Kasumi-1 (cell line): ENCODE measurements at places on chromosomes 5 and 9.

- no peak for DNase-seq
These were observed 105.5 kb upstream of the PDE4D start for GRCh38 chr5:59999056-59999455.

DNA sequence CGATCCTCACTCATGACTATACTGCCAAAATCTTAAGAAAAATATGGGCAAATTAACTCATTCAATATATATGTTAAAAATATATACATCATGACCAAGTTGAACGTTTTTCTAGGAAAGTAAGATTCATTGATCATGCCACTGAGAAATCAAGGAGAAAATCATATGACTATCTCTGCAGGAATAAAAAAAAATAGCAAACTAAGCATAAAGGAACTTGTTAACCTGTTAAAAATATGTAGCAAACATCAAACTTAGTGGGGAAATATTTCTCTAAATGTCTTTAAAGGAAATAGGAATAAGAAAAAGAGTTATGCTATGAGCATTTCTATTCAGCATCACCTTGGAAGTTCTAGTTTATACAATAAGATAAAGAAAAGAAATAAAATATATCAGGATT, 302.4 kb downstream of the GLIS3 start:
- DNase-seq = no peak

- no peak for DNase-seq
These were observed 289.6 kb downstream of the SEC61B start for GRCh38 chr9:99511723-99512122.

- DNase-seq = no peak
These were observed 363.4 kb upstream of the SLC30A5 start for GRCh38 chr5:68730220-68730978.

- no peak for DNase-seq
These were observed 118.2 kb downstream of the ADAMTS6 start for GRCh38 chr5:65363499-65363898.

DNA sequence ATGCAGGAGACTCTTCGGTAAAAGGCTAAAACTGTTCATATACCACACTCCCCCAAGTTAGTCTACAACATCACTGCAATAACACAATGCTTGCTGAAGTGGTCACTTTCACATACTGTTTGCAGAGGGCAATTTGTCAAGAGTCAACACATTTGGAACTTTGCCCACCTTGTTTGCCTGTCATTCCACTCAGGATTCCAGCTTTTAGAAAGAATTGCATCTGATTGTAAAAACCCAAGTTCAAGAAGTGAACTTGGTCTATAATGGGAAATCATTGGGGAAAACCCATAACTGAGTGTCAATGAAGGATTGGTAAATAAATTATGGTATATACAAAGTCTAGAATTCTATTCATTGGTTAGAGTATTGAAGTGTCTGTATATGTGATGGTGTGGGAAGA, 120.5 kb downstream of the GADD45G start:
- DNase-seq = no peak

DNA sequence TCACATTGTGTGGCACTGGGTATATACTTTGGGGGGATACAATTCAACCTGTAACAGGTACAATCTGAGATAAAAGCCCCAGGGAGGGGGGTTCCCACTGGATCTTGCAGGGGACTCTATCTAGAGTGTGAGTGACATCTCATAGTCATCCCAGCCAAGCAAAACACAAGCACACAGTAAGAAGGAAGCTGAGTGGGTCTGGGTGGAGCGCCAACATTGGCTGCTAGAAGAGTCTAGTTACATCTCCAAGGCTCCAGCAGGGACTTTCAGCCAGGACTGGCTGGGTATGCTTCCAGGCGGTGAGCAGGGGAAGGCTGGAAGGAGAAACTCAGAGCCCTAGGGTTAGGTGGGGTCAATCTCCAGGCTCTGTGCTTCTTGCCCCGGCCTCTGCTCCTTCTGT, 53.0 kb downstream of the IL31RA start:
- DNase-seq = no peak

DNA sequence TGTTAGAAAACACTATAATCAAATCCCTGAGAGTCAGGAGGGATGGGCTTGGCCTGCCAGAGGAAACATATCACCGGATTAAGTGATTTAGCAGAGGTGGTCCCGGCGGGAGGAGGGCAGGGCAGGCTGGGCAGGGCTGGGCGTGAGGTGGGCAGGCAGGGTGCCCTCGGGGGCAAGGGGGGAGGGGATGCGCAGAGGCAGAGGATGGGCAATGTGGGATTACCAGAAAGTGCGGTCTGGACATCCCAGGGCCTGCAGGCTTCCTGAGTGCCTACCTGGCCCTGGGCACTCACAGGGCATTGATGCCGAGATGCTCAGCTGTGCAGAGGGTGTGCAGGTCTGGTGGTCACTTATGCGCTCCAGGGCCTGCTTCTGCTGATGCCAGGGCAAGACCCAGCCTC, 115.2 kb downstream of the ADAMTS2 start:
- DNase-seq = no peak

- DNase-seq = no peak
These were observed 113.6 kb upstream of the CD180 start for GRCh38 chr5:67310169-67310568.

DNA sequence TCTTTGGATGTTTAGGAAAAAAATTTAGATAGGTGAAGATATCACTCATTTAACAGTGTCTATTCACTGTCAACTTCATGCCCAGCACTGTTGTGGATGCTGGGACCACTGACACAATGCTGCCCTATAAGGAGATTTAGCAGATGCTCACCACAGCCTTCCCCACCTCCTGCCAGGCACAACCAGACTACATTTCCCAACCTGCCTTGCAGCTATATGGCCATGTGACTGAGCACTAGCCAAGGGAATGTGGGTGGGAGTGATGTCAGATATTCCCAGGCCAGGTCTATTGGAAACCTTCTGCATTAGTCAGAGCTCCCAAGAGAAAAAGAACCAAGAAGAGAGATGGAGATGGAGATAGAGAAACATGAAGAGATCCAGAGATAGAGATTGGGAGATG, 302.6 kb upstream of the TAS2R1 start:
- no peak for DNase-seq

DNA sequence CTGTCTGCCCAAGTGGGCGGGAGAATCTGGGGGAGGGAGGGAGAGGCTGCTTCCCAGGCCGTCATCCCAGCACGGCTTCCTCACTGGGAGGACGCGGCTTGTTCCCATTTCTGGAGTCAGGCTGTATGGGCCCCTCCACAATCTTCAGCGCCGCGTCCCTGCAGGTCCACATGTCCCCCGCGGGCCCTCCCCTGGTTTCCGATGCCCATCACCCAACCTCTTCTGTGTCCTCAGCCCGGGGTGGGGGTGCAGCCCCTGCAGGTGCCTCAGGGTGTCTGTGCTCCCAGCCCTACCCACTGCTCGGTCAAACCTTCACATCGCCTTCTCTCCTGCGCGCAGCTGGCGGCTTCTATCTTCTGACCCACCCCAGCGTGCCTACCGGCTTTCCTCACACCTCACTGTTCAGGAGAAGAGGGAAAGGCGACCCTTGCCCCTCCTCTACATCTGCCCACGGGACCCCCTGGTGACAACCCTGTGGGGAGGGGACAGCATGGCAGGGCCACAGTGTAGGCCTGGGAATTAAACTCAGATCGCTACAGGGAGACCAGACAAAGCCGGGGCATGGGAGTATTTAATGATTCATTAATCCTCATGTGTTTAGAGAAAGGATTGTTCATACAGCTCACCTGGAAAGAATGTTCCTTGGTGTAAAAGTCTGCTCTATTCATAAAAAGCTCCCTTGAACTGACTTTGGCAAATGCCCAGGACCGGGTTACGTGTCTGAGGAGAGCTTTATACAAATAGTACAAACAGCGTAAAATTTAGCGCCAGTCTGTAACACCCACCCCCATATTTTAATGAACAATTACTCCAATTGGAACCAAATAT, 145.1 kb downstream of the IRX1 start:
- no peak for DNase-seq

- DNase-seq = no peak
These were observed 9.9 kb upstream of the SPARC start for GRCh38 chr5:151696470-151697061.

DNA sequence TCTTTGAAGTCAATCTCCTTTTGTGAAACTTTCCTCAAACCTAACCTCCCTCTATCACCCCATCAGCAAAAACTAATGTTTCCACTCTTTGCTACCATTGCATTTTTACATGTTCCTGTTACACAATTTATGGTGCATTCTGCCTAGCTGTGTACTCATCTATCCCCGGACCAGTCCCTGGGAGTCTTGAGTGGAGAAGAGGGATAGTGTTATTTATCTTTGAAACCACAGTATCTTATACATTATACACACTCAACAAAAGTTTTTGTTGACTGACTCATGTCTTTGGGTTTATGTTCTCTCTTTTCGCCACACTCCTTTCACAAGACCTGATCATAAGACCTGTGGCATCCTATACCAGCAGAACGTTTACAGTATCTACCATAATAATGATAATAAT, 26.4 kb downstream of the TNFAIP8 start:
- no peak for DNase-seq

DNA sequence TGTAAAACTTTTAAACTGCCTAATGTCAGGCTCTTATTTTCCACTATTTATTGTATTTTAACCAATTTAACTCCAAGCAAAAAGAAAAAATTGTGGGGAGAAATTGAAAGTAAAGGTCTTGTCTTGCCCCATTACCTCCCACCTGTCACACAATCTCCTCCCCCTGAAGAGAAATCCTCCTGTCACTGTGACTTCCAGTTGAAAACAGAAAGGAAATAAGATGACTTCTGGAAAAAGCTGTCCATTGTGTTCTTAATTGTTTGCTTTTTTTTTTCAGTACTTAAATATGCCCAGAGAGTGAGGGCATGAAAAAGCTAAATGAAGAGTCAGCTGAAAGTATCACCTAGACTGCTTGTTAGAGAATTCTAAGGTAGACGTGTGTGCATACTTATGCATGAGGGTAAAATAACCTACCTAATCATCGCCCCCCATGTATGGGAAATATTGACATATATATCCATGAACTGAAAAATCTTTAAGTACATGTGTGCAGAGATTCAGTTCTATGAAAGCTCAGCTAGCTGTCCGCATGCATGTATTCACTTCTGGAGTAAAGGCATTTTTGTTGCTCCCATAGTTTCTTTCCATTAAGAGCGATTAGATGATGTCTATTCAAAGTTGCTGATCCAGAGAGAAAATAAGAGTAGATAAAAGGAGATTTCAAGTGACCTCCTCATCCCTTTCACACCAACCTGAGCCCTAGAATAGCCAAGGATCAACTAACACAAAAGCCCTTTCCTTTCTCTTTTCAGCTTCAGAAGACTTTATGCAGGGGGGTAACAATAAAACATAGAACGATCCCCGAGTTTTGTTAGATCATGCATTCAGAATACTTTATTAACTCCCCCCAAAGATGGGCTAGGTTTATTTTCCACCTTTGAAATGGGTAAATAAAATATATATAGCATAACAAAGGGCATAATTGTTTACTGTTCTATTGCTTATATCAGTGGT, 5.3 kb downstream of the NR2F1-AS1 start:
- DNase-seq = no peak

- DNase-seq = no peak
These were observed 192.5 kb upstream of the PANK3 start for GRCh38 chr5:168771678-168772077.

- no peak for DNase-seq
These were observed 393.8 kb upstream of the ZNF608 start for GRCh38 chr5:125140220-125140619.

DNA sequence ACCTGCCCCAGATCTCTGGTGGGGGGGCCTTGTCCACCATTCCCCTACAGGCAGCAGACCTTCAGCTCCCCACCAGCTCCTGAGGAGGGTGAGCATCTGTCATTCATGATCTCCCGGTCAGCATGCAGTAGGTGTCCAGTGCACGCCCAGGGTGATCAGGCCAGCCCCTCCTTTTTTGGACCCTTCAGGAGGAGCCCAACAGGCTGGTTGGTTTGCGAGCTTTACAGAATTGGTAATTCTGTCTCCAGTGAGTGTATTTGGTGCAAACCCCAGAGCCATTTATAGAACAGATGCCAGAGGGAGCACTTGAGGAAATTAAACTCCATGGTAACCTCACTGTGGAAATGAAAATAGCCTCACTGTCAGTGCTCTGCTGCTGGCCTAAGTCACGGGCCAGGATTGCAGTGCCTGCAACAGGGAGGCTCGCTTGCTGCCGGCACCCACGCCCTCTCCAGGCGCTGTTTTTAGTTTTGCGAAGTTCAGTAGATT, 23.4 kb downstream of the WNK2 start:
- DNase-seq = no peak

- no peak for DNase-seq
These were observed 112.8 kb downstream of the MVB12B start for GRCh38 chr9:126439402-126439765.

DNA sequence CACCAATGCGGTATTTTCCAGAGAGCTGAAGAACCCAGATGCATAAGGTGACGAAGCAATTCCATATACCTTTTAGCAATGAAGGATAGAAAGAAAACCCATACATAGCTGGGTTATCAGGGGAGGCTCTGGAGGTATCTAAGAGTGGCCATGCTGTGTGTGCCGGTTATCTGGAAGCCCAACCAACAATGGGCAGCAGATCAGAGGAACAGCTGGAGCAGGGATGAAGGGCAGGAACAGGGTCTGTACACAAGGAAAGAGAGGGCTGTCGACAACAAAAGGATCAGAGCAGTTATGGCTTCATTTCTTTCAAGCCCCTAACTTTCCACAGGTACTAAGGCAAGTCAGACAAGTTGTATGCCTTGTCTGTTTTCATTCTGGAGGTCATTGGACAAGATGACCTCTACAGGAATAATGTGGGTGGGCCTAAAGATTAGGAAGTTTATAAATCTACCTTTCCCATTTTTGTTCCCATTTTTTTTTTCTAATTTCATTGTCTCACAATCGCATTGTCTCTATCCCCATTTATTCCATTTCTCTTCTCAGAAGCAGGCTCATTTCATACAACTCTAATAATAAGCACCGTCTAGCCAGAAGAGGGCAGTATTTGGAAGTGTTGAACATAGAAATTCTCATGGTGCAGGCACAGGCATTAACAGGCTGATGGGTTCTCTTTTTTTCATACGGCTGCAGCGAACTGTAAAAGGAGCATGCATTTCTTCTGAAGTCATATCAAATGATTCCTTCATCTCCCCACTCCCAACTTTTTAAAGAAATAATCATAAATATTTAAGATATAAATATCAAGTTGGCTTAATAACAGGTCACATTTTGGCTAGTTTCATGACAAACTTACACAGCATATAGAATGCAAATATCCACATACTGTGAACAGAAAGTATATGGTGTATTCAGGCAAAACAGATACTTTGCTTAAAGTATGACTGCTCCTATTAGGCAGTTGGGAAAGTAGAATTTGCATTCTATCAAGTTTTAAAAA, 63.5 kb downstream of the ZNF474 start:
- DNase-seq = peak; percentile 93

GRCh38 chr5:97071101-97071500, 71.3 kb downstream of the LIX1 start:
- DNase-seq = no peak

GRCh38 chr5:176995122-176995490, 11.5 kb downstream of the UIMC1 start:
- no peak for DNase-seq
